ENCODE measurements at places on chromosomes 11 and 22.
A peak's percentile ranks its signal among the peaks of the same experiment; 100 is the strongest.

DNA sequence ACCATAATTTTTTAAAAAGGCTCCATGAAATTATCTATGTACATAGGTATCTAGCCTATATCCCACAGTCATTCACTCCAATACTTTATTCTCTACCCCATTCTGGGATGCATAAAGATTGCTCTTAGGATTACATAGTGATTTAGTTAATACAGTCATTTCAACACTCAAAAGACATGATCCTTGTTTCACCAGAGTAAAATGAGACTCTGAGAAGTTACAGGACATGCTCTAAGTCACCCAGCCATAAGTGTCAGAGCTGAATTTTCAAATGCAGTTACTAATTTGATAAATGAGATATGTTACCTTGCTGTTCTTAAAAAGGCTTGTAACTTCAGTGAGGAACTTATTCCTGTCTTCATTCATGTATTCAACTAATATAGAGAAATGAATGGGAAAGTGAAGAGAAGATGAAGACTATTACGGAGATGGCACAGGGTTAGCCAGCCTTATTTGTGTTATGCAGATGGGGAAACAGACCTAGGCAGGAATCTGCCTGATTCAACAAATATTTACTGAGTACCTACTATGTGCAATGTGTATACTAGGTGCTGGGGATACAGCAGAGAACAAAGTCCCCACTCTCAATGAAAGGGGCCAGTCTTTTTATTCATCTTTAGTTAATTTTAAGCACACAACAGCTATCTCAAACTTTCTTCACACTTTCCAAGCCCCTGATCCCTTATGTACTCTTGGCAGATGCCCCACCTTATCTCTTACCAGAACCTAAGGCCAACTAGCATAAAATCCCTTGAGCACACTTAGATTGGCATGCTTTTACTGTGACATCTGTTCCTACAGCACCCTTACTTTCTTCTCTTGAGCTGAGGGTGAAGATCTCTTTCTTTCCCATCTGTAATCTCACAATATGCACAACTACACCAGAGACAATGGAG, 21.6 kb downstream of the MAPK1 start:
- no peak for DNase-seq

DNA sequence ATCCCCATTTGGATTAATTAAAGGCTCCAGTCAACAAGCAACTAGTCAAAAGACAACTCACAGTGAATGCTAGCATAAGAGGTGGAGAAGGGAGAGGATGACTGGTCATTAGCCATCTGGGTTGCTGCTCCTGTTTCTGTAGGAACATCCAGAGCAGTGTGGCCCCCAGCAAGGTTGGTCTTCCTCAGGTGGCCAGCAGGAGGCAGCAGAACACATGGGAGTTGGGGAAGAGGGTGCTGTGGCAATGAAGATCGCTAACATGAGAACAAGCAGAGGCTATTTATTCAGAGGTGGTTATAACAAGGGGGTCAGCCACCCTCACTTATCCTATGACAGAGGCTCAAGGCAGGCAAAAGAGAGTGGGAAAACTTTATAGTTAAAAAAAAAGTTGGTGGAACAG, 21.3 kb downstream of the IZUMO1R start:
- DNase-seq, result peak; percentile 57

DNA sequence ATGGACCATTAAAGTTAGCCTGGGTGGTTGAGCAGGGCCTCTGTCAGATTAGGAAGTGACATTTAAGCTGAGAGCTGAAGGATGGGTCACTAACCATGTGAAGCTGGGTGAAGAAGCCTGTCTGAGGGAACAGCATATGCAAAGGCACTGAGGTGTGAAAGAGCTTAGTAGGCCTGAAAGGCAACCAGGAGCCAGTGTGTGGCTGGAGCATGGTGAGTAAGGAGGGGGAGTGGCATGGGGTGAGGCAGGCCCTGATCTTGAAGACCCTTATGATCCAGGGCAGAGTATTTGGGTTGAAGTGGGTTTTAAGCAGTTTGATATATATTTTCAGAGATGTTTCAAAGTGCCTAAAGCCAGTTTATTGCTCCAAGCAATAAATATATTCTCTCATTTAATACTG, 48.8 kb downstream of the PARVA start:
- DNase-seq, result no peak

DNA sequence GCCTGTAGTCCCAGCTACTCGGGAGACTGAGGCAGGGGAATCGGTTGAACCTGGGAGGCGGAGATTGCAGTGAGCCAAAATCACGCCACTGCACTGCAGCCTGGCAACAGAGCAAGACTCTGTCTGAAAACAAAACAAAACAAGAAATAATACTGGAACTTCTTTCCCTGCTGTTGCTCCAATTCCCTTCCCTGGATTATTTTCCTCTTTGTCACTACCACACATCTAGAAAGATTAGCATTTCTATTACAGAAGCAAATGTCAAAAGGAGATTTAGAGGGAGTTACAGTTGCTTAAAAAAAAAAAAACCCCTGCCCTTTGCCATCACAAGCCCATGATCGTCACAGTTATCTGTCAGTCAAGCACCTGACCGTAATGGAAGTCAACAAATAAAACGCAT, 17.7 kb upstream of the SCGB1D1 start:
- no peak for DNase-seq

- DNase-seq, result no peak
These were observed 105.8 kb downstream of the DSCAML1 start for GRCh38 chr11:117691218-117691514.

GRCh38 chr11:119990309-119991021, 147.4 kb downstream of the TRIM29 start:
- DNase-seq, result no peak

GRCh38 chr22:46843821-46844255, 81.4 kb downstream of the TBC1D22A start:
- DNase-seq, result no peak

GRCh38 chr11:117931331-117931950, 2.2 kb upstream of the TMPRSS13 start:
- no peak for DNase-seq
